ENCODE measurements at places on chromosomes 1 and 21.

GRCh38 chr1:26352338-26352679, 1.6 kb downstream of the CRYBG2 start:
- no peak for DNase-seq
- H3K4me1 ChIP-seq = no peaks in the 10 kb centered on the region
- no peak overlapping the region for H3K27ac ChIP-seq

- H3K4me1 ChIP-seq = peaks cover 59% of the 10 kb centered on the region
- no peaks in the 10 kb centered on the region for H3K27me3 ChIP-seq
- DNase-seq = no peak
- H3K36me3 ChIP-seq = no peaks in the 10 kb centered on the region
- no peak overlapping the region for H3K4me3 ChIP-seq
- peak overlapping the region; percentile 3 for H3K27ac ChIP-seq
These were observed 7.6 kb downstream of the TENT5C start for GRCh38 chr1:117613249-117613968.

GRCh38 chr1:239816081-239816782, 275.5 kb upstream of the FMN2 start:
- H3K36me3 ChIP-seq = no peaks in the 10 kb centered on the region
- H3K4me1 ChIP-seq = no peaks in the 10 kb centered on the region
- DNase-seq = no peak
- H3K4me3 ChIP-seq = no peak overlapping the region

GRCh38 chr1:230753586-230754251, 6.5 kb downstream of the CAPN9 start:
- H3K36me3 ChIP-seq = no peaks in the 10 kb centered on the region
- no peak for DNase-seq
- peak overlapping the region; percentile 21 for H3K4me3 ChIP-seq
- no peaks in the 10 kb centered on the region for H3K27me3 ChIP-seq
- no peaks in the 10 kb centered on the region for H3K4me1 ChIP-seq
- no peak overlapping the region for H3K27ac ChIP-seq

DNA sequence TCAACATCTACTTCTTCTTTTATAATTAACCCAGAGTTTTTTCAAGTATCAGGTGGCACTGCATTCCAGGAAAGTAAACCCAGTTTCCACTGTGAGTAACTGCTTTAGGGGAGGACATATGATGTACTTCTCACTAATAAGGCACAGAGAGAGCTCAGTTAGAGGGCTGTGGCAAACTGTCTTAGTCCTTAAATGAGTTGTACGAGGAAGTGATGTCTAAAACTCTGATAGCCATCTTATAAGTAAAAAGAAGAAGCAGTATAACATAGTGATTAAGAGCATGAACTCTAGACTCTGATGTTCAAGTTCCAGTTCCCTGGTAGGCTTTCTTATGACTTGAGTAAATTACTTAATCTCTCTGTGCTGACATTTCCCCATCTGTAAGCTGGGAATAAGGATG, 58.7 kb upstream of the PTGS2 start:
- H3K36me3 ChIP-seq = no peaks in the 10 kb centered on the region
- no peak overlapping the region for H3K4me3 ChIP-seq
- H3K4me1 ChIP-seq = no peaks in the 10 kb centered on the region
- no peak for DNase-seq

DNA sequence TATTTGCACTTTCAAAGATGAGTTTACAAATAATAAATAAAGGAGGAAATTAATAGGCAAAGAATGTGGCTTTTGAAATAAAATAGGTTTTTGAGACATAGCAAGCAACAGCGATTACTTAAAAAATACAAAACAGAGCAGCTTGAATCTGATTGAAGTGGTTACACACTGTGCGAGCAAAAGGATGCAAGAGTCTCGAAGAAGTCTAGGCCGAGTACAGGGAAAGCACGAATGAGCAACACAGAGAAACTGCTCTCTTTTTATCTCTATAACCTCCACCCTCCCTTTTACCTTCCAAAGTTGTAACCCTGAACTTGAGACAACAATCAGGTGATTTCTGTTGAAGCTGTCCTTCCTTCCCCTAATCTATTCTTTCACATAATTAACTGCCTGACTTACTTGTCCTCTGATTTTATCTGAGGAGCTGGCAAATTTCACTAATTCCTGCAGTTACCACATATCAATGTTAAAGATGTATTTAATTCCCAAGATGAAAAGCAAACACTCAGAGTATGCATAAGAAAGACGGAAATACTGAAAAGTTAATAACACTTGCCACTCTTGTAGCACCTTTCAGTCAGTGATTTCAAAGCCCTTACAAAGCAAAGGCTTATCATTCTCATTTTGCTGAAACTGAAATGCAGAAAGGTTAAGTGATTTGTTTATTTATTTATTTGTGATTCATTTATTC, 1030.1 kb downstream of the ADGRL2 start:
- peaks cover 6% of the 10 kb centered on the region for H3K4me1 ChIP-seq
- H3K27ac ChIP-seq = no peak overlapping the region
- no peak overlapping the region for H3K4me3 ChIP-seq
- no peaks in the 10 kb centered on the region for H3K36me3 ChIP-seq
- no peaks in the 10 kb centered on the region for H3K27me3 ChIP-seq

GRCh38 chr1:10835421-10835820, 39.0 kb upstream of the CASZ1 start:
- H3K4me1 ChIP-seq = no peaks in the 10 kb centered on the region
- no peak for DNase-seq
- H3K27me3 ChIP-seq = no peaks in the 10 kb centered on the region
- H3K36me3 ChIP-seq = no peaks in the 10 kb centered on the region

DNA sequence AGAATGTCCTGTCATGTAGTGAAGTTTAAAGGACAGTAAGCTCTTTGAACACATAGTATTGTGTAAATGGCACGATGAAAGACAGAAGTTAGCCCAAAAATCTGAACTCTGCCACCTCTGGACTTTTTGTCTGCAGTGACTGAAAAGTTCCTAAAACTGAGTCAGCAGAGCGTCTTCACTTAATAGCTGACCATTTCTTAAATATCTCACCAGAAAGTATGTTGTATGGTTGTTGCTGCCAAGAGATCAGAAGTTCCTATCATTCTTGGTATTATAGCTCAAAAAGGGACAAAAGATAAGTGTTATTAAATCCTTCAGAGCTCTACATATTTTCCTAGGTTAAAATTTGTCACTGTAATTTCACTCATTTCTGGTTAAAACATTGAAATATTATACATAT, 1003.0 kb downstream of the TTLL7 start:
- H3K27ac ChIP-seq = no peak overlapping the region
- no peak for DNase-seq
- no peaks in the 10 kb centered on the region for H3K36me3 ChIP-seq
- no peaks in the 10 kb centered on the region for H3K4me1 ChIP-seq
- H3K4me3 ChIP-seq = no peak overlapping the region

DNA sequence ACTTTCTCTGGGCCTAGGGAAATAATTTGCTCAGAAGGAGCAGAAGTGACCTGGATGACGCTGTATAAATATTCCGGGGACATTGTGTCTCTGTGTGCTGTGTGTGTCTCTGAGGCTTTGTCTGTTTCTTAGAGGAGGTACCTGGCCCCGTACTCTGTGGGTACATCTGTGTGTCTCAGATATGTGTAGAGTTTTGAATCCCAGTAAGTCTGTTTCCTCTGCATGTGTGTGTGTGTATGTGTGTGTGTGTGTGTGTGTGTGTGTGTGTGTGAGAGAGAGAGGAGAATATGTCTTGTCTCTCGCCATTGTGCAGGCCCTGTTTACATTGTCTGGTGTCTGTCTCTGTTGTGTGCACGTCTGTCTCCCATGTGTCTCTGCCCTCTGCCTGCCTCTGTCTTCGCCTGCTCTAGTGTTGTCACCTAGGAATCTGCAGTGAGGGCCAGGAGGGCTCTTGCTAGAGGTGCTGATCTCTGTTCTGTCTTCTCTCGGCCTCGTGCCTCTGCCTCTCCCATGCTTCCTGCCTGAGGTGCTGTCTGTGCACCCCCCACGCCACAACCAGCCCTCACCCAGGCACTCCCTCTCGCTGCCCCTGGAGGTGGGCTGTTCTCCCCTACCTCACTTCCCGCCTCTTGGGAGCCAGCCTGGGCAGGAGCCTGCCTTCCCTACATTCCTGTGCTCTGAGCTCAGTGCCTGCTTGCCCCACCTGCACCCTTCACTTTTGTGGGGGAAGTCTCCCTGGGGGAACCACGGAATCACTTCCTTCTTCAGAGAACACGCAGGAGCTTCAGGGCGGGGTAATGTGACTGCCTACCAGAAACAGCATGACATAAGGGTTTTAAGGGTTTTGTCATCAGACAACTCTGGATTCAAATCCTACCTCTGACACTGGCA, 5.9 kb downstream of the MAP7D1 start:
- H3K4me3 ChIP-seq = peak overlapping the region; percentile 46
- no peaks in the 10 kb centered on the region for H3K27me3 ChIP-seq
- H3K36me3 ChIP-seq = no peaks in the 10 kb centered on the region
- H3K27ac ChIP-seq = peak overlapping the region; percentile 89
- peaks cover 92% of the 10 kb centered on the region for H3K4me1 ChIP-seq

DNA sequence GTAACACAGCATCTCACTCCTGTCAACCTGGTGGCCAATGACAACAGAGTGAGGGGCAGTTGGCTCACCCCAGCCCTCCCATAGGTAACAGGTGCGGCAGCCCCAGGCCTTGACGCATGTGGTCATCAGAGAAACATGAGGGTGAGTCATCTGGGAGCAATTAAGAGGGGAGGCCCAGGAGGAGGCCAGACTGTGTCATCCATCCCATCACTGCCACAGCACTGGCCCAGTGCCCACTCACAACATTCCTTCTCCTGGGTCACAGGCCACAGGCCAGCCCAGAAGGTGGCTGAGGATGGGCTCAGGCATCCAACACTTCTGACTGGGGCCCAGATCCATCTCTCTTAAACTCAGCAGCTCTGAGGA, 17.1 kb downstream of the TEX35 start:
- H3K4me3 ChIP-seq = no peak overlapping the region
- peaks cover 2% of the 10 kb centered on the region for H3K27me3 ChIP-seq
- no peaks in the 10 kb centered on the region for H3K4me1 ChIP-seq
- no peaks in the 10 kb centered on the region for H3K36me3 ChIP-seq
- no peak overlapping the region for H3K27ac ChIP-seq

DNA sequence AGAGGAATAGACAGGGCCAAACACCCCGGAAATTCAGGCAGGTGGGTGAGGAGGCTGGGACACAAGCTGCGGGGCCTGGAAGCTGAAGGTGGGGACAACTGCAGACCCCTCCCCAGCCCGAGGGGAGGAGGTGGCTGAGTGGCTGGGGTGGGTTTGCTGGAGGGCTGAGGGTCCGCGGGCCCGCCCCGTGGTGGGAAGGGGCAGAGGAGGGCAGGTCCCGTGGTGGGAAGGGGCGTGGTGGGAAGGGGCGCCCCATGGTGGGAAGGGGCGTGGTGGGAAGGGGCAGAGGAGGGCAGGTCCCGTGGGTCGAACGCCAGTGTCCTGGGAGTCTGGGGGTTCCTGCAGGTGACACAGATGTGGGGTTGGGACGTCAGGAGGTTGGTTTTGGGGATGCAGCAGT, 24.3 kb upstream of the TTLL10 start:
- DNase-seq = no peak
- H3K4me3 ChIP-seq = no peak overlapping the region
- H3K4me1 ChIP-seq = peaks cover 2% of the 10 kb centered on the region
- H3K36me3 ChIP-seq = no peaks in the 10 kb centered on the region

GRCh38 chr1:184299796-184300195, 87.0 kb upstream of the C1orf21 start:
- H3K27ac ChIP-seq = no peak overlapping the region
- no peak for DNase-seq
- no peaks in the 10 kb centered on the region for H3K36me3 ChIP-seq
- H3K4me3 ChIP-seq = no peak overlapping the region
- peaks cover 4% of the 10 kb centered on the region for H3K27me3 ChIP-seq
- no peaks in the 10 kb centered on the region for H3K4me1 ChIP-seq

DNA sequence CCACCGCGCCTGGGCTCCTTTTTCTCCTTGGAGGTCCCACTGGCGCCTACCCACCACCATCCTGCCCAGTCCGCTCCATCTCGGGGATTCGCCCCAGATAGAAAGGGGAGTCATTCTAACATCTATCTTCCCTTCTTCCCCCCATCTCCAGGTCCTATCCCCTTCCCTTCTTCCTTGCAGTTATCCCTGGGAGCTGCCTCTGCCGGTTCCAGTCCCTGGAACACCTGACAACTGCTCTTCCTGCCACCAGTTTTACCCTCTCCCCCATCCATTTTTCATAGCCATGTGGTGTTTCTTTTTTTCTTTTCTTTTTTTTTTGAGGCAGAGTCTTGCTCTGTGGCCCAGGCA, 12.0 kb upstream of the COL16A1 start:
- H3K4me1 ChIP-seq = peaks cover 20% of the 10 kb centered on the region
- no peak overlapping the region for H3K27ac ChIP-seq

GRCh38 chr1:26161415-26162219, 2.7 kb downstream of the FAM110D start:
- H3K4me1 ChIP-seq = no peaks in the 10 kb centered on the region
- no peak overlapping the region for H3K27ac ChIP-seq
- no peaks in the 10 kb centered on the region for H3K36me3 ChIP-seq
- H3K27me3 ChIP-seq = peaks cover 4% of the 10 kb centered on the region
- DNase-seq = peak; percentile 37

DNA sequence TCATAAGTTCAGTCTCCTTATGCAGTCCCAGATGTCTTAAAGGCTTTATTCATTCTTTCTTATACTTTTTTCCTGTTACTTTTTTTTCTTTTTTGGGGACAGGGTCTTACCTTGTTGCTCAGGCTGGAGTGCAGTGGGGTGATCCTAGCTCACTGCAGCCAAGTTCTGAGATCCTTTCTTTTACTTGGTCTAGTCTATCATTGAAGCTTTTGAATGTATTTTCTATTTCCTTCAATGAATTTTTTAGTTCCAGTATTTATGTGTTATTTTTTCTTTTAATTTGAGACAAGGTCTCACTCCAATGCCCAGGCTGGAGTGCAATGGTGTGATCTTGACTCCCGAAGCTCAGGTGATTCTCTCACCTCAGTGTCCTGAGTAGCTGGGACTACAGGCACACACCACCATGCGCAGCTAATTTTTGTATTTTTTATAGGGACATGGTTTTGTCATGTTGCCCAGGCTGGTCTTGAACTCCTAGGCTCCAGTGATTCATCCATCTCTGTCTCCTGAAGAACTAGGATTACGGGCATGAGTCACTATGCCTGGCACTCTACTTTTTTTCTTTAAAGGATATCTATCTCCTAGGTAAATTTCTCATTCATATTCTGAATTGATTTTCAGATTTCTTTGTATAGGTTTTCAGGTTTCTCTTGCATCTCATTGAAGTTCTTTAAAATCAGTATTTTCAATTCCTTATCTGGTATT, 26.1 kb upstream of the GTF2B start:
- no peaks in the 10 kb centered on the region for H3K27me3 ChIP-seq
- DNase-seq = no peak
- no peaks in the 10 kb centered on the region for H3K4me1 ChIP-seq
- H3K36me3 ChIP-seq = peaks cover 13% of the 10 kb centered on the region

DNA sequence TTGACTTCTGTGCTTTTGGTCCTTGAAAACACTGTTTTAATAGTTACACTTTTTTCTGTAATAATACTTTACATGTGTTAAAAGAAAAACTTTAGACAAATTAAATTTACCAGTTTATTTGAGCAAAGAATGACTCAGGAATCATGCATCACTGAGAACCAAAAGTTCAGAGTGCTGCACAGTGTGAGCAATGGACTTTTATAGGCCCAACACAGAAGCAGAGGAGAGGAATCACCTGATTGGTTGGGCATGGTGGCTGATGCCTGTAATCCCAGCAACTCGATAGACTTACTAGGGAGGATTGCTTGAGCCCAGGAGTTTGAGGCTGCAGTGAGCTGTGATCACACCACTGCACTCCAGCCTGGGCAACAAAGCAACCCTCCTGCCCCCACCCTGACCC, 29.3 kb downstream of the ZNF648 start:
- H3K4me3 ChIP-seq = no peak overlapping the region
- no peaks in the 10 kb centered on the region for H3K27me3 ChIP-seq
- H3K36me3 ChIP-seq = no peaks in the 10 kb centered on the region
- no peak for DNase-seq
- H3K4me1 ChIP-seq = peaks cover 14% of the 10 kb centered on the region

Data from T-cell (primary cell).